ENCODE measurements at places on chromosomes 3 and 15. TPM values are rescaled to one million over a fixed set of nuclear protein-coding genes. Genes with fewer than 3 reads are reported as not detected.
A peak's percentile ranks its signal among the peaks of the same experiment; 100 is the strongest.

DNA sequence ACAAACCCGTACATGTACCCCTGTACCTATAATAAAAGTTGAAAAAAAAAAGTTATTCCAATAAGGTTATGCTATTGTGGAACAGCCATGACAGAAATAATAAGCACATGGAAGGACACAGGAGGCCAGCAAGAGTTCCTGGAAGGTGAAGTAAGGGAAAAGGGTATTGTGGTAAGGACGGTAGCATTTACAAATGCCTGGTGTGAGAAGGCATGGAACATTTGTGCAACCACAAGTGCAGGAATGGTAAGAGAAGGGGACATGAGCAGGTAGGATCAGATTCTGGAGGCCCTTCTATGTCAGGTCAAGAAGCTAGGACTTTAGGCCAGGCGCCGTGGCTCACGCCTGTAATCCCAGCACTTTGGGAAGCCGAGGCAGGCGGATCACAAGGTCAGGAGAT, 82.5 kb downstream of the PPP2R3A start:
- no peak for DNase-seq

GRCh38 chr3:128598884-128599664, 51.5 kb downstream of the RPN1 start:
- DNase-seq, result peak; percentile 28

GRCh38 chr3:4722103-4722502, 229.0 kb downstream of the ITPR1 start:
- peak; percentile 83 for DNase-seq

DNA sequence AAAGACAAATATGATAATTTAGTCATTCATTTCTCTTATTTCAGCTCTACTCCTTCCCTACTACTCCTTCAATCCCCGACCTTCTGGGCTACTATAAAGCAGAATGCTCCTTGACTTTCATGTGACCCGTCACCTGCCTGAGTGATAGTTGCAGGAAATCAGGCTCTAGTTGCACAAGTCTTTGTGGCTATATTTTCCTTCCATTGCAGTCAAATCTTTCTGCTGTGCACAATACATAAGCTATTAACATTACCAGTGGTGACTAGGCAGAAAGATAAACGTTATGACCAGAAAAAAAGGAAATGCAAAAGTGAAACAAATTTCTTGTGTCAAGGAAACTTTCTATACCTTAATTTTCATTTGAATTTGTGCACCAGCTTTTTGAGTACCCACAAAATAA, 2.3 kb downstream of the SUCNR1 start:
- no peak for DNase-seq

DNA sequence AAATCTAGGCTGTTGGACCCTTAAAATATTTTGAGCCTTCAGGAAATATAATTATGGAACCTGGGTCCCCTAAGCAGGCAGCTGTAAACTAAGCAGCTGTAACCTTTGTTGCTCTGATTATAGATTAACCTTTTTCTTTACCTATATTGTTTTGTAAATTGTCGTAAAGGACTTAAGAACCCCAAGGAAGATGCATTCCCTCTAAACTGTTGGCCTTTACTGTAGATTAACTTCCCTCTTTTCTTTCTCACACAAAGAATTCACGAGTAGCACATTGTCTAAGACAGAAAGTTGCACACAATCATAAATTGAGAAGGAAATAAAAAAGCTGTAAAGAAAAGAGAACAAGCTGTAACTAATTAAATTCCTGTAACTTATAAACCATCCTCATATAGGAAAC, 877.3 kb downstream of the ROBO2 start:
- no peak for DNase-seq

DNA sequence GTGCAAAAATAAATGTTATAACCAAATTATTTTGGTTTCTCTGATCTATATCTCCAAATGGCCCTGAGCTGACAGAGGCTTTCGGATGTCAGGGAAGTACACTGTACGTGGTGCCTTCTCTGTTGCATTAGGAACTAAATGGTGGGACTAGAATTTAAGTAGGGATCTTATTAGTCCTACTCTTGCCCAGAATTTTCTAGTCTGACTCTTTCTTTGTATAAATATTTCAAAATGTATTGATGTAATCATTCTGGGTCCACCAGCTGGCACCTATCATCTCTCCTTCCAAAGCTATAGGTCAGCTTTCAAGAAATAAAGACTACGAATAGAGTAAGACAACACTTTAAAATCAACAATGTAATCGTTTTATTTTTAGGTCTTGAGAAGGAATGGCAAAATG, 22.3 kb upstream of the MLF1 start:
- DNase-seq, result no peak

DNA sequence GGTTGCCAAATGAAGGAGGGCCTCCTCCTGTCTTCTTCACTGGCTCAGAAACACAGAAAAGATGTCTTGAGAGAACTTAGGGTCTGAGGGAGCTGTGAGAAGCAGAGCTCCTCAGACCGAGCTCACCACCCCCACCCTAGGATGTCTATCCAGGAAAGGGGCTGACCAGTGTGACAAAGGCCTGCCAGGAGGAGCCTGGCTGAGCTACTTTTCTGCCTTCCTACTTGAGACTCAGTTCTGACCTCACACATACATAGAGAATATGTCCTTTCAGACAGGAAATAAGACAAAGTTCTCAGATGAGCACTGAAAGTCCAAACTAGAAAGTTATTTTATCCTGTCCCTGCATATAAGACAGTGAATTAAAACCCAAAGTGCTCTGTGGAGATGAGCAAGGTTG, 54.5 kb downstream of the KIF9 start:
- DNase-seq, result no peak

GRCh38 chr3:62142331-62143085, 230.8 kb downstream of the FEZF2 start:
- DNase-seq, result no peak

GRCh38 chr3:184039414-184039813, 7.9 kb downstream of the HTR3D start:
- DNase-seq, result peak; percentile 91

DNA sequence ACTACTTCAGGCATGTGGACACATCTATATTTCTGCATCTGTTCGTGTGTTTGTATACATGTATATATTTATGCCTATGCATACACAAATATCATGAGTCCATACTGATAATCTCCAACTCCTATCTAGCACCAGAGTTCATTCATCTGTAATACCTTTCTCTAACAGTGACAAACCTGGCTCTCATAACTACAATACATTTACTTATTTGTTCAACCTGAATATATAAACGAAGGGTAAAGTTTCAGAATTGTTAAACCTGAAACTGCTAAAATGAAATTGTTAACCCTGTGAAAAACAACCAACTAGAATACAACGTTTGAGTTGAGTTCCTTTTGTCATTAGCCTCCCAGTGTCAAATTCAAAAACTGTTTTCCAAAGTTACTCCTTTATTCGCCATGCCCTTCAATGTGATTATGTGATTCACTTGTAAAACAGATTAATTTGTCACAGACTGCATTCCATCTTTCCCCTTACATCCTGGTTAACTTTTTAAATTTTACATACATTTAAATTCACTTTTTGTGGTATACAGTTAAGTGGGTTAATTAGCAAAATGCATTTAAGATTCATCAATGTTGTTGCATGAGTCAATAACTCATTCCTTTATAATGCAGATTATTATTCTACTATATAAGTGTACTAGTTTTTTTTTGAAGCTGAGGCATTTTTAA, 58.5 kb downstream of the PIK3R4 start:
- DNase-seq, result no peak

GRCh38 chr3:33920511-33920910, 122.1 kb downstream of the PDCD6IP start:
- no peak for DNase-seq

DNA sequence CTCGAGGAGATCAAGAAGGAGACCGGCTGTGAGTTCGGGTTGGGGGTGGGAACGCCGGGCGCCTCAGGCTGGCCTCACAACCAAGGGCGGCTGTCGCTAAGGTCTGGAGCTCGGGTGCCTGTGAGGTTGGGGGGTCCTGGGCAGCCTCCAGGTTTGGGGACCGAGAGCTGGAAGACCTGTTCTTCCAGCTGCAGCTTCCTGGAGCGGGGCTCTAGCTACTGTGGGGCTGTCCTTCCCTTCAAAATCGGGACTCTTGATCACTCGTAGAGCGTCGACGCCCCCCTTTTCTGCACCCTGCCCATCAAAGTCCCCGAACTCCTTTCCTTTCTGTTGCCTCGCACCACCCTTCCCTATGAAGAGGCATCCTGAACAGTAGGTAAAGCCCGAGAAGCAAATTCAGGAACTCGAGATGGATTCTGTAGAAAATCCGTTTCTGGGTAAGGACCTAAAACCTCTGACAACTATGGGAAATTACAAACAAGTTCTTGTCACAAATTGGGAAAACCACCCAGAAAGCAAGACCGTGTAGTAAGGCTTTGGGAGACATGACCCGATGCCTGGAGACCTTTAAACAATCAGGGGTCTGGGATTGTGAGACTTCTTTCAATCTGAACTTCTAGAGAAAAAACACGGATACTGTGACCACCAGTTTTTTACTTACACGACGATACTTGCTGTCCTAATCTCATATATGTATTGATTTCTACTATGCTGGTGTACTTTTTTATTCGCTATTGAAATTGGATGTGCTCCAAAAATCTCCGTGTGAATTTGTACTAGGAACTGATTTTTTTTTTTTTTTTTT, 556 bp downstream of the CHP1 start:
- peak; percentile 17 for DNase-seq

DNA sequence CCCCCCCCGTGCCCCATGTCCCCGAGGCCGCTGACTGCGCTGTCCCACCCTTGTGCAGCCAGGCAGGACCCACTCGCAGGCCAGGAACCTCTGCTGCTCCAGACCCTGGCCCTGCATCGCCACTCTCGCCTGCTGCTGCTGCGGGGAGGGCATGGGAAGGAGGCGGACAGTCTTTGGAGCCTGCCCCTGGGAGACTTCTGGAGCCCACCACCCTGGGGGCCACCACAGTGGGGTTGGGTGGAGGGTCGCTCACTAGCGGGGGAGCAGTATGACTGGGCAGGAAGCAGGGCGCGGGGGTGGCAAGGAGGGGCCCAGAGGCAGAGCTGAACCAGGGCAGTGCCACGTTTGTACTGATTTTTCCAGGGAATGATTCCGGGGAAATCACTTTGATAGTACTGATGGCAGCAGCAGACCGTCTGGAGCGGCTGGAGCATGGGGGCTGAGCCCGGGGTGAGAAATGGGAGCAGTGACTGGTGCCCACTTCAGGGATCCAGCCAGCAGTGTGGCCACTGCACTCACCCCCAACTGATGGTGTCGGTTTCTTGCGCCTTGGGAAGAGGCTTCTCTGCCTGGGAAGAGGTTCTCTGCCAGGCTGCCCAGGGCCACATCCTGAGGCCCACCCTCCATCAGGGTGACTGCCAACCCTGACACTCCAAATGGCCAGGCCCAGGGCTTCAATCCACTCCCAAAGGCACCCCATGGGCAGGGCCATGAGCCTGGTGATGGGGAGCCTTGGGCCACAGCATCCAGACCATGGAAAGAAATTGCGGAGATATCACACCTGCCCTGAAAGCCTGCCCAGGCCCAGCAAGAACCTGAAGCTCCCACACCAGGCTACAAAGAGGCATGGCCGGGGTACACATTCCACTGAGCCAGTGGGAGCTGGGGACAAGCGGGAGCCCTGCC, 53.7 kb downstream of the LSAMP start:
- no peak for DNase-seq

DNA sequence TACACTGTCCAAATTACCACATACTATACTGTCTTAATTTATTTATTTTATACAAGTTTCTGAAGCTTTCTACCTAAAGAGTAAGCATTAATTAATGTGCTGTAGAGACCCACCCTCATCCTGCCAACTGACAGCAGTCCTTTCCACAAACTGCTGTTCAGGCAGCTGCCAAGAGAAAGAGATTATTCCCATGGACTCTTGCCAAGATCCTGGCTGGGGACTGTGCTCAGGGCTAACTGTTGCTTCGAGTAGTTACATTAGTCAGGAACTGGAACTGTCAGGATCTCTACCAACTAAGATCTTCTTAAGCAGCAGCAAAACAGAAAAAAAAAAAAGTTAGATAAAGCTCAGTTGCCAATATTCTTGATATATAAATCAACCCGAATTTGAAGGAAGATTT, 398.8 kb downstream of the MECOM start:
- DNase-seq, result peak; percentile 6

Gene CHRD
- total RNA-seq, result 1.7 TPM

Gene WDR49
- 0.32 TPM for total RNA-seq

Gene PARP6
- total RNA-seq, result 29.6 TPM

Gene ITIH1
- not detected for total RNA-seq

Gene SH3GL3
- total RNA-seq, result under 0.01 TPM

Gene TM4SF18
- not detected for total RNA-seq

Gene AMT
- total RNA-seq, result 1.3 TPM
